ENCODE measurements at places on chromosomes 1 and 21. TPM values are rescaled to one million over a fixed set of nuclear protein-coding genes. Genes with fewer than 3 reads are reported as not detected.

RHCE gene
- 0.33 TPM for total RNA-seq

YBX1 gene
- total RNA-seq: 1,887 TPM

ANKRD34A gene
- 4.3 TPM for total RNA-seq

DNAH14 gene
- 0.38 TPM for total RNA-seq

GRCh38 chr1:150022357-150022756 lies 11.8 kb upstream of the OTUD7B start:
- DNase-seq: no peak

GRCh38 chr1:203028784-203029553 lies 2.7 kb downstream of the PPFIA4 start:
- no peak for DNase-seq

DNA sequence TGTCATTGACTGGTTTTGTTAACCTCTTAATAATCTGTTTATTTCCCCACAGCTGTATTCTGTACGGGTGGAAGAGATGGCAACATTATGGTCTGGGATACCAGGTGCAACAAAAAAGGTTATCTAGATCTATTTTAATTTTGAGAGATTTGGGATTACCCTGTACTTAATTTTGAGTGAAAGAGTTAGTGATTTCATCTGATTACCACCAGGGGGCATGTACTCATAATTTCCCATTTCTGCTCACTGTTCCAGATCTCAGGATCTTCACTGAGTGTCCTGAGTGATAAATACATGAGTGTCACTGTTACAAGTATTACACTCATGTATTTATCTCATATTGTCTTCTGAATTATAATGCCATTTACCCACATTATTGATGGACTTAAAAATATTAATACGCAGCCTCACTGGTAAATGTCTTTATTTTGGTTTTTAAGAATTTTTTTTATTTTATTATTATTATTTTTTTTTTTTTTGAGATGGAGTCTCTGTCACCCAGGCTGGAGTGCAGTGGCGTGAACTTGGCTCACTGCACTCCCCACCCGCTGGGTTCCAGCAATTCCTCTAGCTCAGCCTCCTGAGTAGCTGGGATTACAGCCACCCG lies 27.4 kb downstream of the DTL start:
- DNase-seq: no peak

All from activated naive CD4-positive, alpha-beta T cell treated with anti-CD3 and anti-CD28 coated beads for 36 hours (primary cell).